AG08396 (cell line): ENCODE measurements at places on chromosomes 2 and 18.

- DNase-seq, result peak; percentile 12
These were observed 157.4 kb upstream of the RGPD4 start for GRCh38 chr2:107669335-107669734.

GRCh38 chr18:57275111-57275510, 77.2 kb upstream of the ST8SIA3 start:
- DNase-seq, result no peak

DNA sequence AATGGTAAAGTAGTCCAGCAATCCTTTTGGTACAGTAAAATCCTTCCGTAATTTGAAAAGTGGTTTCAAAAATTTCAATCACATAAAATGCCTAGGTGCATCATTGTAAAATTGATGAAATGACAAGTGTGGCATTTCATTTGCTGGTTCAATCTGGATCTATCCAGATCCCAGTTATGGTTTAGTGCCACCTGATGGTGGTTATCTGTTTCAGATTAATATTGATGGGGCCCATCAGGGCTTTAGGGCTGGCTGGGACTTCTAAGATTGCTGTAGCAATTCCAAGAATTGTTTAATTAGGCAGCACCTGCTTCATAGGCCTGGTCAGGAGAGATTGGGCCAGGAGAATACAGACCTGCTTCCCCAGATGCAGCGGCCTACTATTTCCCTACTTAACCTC, 55.5 kb upstream of the PIK3C3 start:
- DNase-seq, result no peak

- DNase-seq, result no peak
These were observed 5.0 kb downstream of the AP1S3 start for GRCh38 chr2:223832241-223832903.

DNA sequence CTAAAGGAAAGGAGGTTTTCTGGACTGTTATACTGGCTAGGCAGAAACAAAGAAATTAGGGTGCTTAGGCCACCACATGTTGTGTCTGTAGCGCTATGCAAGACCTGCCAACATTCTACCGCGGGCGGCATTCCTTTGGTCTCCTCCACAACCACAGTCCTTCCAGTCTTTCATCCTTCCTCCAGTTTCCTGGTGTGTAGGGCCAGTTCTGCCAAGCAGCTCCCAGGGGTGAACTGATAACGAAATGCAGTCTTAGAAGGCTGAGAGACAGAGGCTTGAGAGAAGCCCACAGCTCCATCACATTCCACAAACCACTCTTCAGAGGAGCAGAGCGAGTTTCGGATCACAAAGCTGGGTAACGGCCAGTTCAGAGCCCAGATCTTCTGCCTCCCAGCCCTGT, 19.5 kb upstream of the CXXC1 start:
- peak; percentile 25 for DNase-seq

DNA sequence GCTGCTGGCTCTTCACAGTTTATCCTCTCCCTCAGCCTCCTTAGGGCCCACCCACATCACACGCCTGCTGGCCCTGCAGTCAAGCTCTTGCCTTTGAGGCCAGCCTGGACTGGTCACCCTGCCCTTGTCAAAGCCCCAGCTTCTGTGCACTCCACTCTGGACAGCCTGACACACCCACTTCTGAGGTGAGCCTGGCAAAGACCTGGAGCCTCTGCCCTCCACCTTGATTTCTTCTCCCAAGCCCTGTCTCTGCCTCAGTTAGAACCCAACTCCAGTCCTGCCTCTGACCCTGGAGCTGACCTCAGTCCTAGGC, 37.0 kb upstream of the TAF1B start:
- DNase-seq, result no peak

DNA sequence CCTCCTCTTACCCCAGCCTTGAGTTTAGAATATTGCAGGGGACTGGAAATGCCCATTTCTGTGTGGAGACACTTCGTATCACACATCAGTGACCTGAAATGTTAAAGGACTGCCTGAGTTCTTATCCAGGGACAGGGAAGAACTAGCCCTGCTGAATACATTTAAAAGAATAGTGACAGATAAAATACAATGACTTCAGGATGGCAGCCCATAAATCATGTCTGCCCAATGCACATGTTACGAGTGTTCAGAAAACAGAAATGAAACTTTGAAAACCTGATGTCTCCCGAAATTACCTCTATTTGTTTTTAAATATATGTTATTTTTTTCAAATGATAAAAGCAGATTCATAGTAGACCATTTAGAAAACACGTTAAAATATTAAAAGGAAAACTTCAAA, 22.3 kb upstream of the RAB12 start:
- no peak for DNase-seq

DNA sequence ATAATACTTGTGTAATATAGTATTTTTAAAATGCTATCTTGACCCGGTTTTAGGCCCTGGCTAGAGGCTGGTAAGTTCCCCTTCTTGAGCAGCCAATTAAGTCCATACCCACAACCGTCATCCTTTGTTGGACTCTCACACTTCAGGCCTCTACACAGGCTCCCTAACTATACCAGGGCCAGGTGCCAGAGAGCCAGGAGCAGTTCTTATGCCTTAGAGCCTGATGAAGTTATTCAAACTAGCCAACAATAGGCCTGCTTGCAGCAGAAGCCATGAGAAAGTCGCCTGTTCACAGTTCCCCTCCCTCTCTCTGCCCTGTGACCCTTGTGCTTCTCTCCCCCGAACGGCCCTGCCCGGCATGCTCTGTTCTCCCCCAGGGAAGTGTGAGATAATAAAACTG, 454.2 kb upstream of the KLHL29 start:
- no peak for DNase-seq

- DNase-seq, result no peak
These were observed 6.4 kb downstream of the RIOK3 start for GRCh38 chr18:23459530-23459921.

DNA sequence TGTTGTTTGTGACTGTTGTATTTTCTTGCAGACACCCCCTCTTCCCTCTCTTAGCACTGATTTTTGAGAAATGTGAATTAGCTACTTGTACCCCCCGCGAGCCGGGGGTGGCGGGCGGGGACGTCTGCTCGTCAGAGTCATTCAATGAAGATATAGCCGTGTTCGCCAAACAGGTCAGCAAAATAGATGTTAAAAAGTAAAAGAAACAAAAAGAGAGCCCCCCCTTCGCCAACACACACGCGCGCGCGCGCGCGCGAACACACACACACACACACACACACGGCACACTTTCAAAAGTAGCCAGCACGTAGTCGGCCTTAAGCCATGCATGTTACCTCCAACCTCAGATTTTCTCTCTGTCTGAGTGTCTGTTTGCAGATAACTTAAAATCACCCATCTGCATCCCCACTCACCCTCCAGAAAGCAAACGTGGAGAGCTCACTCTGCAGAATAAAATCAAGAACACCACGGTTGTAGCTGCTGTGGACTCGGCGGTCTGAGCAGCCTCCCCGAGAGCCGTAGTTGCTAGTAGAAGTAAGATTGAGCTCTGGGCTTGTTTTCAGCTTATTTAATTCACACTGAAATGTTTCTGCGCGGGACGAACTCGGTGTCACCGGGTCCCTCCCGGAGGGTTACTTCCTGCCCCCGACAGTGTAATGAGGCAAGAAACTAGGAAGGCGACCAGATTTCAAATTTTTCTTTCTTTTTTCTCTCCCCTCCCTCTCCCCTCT, 5.1 kb downstream of the MEIS1 start:
- no peak for DNase-seq

DNA sequence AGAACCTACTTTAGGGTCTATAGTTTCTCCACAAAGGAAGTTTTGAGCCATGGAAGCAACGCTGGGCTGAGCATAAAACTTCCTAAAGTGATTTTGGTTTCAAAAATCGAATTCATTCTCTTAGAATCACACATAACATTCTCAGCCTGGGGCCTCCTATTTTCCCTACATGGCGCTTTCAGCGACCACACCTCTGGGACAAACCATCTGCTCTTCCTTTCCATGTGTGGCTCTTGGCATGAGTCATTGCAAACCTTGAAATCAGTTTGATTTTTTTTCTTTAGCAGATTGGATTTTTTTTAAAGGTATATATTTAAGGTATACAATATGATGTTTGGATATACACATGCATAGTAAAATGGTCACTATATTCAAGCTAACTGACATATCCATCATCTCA, 72.5 kb upstream of the APCDD1 start:
- no peak for DNase-seq

DNA sequence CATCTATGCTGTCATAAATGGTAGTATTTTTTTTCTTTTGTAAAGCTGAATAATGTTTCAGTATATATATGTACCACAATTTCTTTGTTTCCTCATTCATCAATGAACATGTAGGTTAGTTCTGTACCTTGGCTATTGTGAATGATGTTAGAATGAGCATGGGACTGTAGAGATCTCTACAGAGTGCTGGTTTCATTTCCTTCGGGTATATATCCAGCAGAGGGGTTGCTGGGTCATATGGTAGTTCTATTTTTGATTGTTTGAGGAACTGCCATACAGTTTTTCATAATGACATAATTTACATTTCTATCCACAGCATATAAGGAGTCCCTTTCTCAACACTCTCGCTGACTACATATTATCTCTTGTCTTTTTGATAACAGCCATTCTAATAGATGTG, 243.5 kb downstream of the CDH7 start:
- DNase-seq, result no peak

DNA sequence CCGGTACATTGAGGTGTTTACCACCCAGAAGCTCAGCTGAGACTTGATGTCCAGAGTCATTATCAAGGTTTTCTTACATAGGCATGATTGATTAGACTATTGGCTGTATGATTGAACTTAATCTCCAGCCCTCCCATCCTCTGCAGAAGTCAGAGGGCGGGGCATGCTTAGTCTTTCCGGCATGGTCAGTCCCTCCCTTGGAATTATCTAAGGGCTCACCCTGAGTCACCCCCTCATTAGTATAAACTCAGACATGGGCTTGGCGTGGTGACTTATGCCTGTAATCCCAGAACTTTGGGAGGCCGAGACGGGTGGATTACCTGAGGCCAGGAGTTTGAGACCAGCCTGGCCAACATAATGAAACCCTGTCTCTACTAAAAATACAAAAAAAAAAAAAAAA, 243.9 kb downstream of the VAPA start:
- no peak for DNase-seq

DNA sequence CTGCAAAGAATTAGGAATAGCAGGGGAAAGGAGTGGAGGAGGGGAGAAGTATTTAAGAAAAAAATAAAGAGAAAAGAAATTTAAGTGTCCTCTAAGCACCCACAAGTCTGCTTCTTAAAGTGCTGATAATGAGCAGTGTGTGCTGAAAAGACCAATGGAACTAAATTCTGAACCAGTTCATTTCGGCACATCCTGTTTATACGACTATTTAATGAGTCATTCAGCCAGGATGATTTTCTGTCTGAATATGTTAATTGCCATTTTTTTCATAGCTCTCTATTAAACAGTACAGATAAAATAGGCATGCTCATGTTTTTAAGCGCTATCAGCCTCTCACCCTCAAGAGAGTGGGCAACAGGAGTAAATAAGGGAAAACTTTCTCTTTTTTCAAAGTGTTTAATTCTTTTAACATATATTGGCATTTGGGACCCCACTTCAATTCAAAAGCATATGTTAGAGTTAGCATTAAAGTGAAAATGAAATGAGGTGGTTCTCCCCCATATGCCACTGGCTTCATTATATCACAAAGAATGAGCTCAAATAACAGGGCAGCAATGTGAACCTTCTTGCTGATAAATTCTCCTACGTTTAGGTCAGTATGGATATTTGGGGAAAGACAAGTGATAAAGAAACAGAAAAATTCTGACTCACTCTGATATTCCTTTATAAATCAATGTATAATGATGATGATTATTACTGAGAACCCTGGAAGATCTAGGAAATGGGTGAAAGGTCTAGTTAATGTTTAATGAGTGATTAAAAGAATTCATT, 87.5 kb downstream of the TCF4 start:
- DNase-seq, result peak; percentile 33

GRCh38 chr2:220451438-220451837, 824.0 kb downstream of the SLC4A3 start:
- no peak for DNase-seq

GRCh38 chr2:127864877-127865276, 6.9 kb upstream of the POLR2D start:
- DNase-seq, result no peak

DNA sequence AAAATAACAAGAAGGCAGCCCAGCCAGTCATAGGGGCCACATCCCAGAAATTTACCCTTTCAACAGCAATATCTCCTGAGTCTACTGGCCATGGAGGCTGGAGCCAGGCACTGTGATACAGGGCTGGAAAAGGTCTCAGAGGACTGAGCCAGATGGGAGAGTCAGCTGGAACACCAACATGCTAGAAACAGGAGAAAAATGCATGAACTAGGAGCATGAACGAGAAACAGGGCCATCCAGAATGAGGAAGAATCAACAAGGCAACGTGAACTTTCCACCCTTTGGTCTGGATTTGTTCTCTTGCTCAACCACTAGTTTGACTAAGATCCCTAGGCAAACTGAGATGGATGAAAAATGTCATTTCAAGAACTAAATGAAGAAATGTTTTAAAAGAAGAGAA, 13.1 kb downstream of the PID1 start:
- DNase-seq, result no peak

- no peak for DNase-seq
These were observed 31.3 kb upstream of the TOGARAM2 start for GRCh38 chr2:28949617-28950305.

GRCh38 chr2:12300019-12300602, 416.6 kb upstream of the TRIB2 start:
- no peak for DNase-seq
